ENCODE measurements at places on chromosomes 12 and 14. TPM values are rescaled to one million over a fixed set of nuclear protein-coding genes. Genes with fewer than 3 reads are reported as not detected.

DNA sequence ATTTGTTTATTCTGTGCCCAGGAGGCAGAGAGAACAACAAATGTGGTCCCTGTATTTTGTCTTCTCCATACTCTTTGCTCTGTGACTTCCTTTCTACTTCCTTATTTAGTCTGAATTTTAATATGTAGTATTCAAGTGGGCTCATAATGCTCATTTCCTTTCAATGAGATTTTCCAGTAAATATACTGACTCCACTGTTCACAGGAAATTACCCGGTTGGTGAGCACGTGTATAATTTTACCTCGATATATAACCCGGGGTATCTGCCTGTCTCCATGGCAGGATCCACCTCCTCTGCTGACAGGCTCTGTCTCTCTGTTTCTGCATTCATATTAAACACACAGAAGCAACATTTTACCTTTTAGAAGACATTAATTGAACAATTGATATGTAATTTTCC lies 166.0 kb downstream of the SLC38A4 start:
- no peak for DNase-seq

DLGAP5 gene
- 8.9 TPM for total RNA-seq

GRCh38 chr12:47789712-47790489 lies 16.9 kb downstream of the SLC48A1 start:
- DNase-seq = no peak

DNA sequence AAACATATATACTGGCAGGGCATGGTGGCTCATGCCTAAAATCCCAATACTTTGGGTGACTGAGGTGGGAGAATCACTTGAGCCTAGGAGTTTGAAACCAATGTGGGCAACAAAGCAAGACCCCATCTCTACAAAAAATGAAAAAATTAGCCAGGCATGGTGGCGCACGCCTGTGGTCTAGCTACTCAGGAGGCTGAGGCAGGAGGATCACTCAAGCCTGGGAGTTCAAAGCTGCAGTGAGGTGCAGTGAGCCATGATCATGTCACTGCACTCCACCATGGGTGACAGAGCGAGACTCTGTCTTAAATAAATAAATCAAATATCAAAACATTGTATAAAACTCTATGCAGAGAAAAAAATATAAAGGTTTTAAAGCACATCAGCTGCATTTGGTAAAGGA lies 5.2 kb downstream of the FMNL3 start:
- DNase-seq = no peak

ARHGEF25 gene
- 2.0 TPM for total RNA-seq

DNA sequence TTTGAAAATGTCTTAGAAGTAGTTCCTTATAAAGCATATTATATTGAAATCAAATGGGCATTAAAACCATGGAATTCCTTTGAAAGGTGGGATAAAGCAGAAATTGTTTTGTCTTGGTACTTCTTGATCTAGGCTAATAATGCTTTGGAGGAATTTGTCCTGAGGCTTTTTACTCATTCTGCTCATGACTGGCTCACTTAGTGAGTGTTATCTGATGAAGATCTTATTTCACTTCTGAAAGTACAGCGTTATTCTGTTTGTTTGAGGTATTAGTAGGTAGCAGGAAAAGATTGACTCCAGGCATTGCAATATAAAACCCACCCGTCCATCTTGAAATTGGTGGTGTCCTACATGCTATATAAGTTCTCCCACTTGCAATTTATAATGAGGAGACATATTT lies 5.5 kb downstream of the C12orf71 start:
- DNase-seq = no peak

- DNase-seq = no peak
These were observed 9.5 kb upstream of the CAPRIN2 start for GRCh38 chr12:30764251-30764650.

GRCh38 chr14:91061056-91061887 lies 831 bp upstream of the RPS6KA5 start:
- DNase-seq = no peak

- no peak for DNase-seq
These were observed 17.9 kb upstream of the PTGR2 start for GRCh38 chr14:73833530-73834260.

DNA sequence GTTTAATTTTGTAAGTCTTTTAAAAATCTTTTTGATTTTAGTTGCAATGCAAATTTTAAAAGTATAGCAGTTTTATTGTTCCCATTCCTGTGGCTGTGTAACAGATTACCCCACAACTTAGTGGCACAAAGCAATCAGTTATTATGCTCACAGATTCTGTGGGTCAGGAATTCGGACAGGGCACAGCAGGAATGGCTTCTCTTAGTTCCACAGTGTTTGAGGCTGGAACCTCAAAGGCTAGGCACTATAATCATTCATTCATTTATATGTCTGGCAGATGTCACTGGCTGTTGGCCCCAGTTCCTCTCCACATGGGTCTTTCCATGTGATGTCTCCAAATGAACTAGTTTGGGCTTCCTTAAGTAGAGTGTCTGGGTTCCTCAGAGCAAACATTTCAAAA lies 193.3 kb downstream of the RAD51B start:
- no peak for DNase-seq

SCNN1A gene
- total RNA-seq = 0.24 TPM

DNA sequence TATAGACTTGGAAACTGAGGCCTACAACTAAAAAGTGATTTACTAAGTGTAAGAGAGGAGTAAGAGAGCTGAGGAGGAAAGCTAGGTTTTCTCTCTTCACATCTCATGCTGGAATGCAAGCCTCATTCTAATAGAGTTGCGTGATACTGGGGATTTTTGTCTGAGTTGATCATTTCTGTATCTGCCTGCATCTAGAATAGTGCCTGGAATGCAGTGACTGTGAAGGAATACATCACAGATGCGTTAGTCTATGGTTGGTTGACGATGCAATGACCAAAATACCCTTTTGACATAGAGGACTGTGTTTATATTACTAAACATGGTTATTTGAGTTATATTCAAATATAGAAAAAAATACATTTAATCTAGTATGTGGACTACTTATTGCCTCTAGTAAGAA lies 9.2 kb upstream of the TMEM117 start:
- no peak for DNase-seq

GRCh38 chr12:26614011-26614616 lies 218.9 kb downstream of the ITPR2 start:
- DNase-seq = no peak

DNA sequence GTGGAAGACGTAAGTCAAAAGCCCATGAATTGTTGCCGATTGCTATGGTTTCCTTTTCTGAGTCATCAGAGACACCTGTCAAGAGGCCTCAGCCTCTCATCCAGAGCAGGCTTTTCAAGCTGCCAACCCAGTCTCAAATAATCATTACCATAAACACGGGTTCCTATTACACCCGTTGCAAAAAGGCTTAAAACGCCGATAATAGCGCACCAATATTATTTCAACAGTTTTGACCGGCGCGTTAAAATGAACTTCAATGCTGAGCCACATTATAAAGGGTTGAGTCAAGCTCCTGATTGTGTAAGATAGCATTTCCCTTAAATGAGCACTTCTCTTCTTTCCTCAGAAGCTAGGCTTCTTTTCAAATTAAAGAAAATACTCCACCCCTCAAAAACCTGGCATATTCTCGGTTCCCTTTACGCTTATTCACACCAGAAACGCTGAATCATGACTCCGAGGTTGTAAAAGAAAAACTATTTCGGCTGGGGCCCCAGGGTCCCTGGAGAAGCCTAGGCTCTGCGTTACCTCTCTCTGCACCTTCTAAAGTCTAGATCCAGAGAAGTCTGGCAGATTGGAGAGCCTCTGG lies 1.4 kb downstream of the TMTC1 start:
- peak; percentile 7 for DNase-seq

DNA sequence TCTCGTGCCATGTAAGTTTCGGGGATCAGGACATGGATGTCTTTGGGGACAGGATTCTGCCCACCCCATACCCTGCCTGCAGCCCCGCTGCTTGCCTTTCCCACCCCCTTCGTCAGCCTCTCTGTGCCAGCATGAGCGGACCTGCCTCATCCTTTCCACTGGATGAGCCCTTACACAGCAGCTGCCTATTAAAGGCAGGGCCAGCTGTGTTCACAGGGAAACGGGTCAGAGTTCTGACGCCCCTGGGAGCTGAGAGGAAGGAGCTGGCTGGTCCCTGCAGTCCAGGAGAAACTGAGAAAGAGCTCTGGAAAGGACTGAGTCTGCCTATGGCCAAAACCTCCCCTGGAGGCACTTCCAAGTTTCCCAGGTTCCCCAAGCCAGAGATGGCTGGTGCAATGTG lies 83.5 kb upstream of the NCOR2 start:
- no peak for DNase-seq

DNA sequence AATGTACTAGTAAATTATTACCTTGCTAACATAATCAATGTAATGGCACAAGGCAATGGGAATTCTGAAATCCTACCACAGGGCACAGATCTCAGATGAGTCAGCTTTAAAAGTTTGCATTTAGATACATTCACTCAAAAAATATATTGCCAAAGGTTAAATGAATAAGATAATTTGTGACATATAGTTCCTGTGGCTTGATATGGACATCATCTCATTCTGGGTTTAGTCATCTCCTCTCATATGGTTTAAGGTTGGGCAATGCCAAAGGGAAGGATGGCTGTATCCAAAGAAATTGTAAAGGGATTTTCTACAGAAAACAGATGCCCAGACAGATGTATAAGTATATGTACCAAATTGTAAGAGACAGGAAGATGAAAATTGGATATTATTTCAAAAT lies 1065.0 kb downstream of the LRFN5 start:
- no peak for DNase-seq

GRCh38 chr14:75063491-75064204 lies at the start of gene ACYP1:
Gene ACYP1, minus strand, starts transcription at chr14:75064024. Its CDS starts 471 bp downstream, at chr14:75063553.
- no peak for DNase-seq

DNA sequence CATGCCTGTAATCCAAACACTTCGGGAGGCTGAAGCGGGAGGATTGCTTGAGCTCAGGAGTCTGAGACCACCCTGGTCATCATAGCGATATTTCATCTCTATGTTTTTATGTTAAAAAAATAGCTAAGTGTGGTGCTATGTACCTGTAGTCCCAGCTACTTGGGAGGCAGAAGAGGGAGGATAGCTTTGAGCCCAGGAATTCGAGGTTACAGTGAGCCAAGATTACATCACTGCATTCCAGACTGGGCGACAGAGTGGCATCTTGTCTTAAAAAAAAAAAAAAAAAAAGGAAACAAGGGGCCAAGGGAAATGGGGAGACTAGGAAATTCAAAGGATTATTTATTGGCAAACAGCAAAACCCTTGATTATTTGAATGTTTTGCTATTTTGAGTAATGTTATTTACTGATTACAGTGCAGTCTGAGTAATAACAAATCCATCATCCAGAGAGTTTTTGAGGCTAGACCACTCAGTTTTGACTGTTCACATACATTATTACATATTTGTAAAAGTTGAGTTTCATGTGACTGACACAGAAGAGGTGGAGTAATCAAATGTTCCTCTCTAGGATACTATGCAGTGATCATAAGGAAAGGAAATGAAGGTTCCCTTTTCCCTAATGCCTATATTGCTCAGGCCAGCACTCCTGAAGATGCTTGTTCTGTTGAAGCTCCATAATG lies 40.8 kb downstream of the PRKCH start:
- no peak for DNase-seq

GRCh38 chr14:94614802-94615201 lies 2.6 kb downstream of the SERPINA3 start:
- no peak for DNase-seq

GRCh38 chr12:46451276-46452021 lies 78.9 kb upstream of the SLC38A2 start:
- no peak for DNase-seq

- DNase-seq = no peak
These were observed 4.6 kb downstream of the KIF26A start for GRCh38 chr14:104142946-104143470.

GRCh38 chr14:98622208-98623051 lies 649.6 kb downstream of the BCL11B start:
- DNase-seq = no peak

DNA sequence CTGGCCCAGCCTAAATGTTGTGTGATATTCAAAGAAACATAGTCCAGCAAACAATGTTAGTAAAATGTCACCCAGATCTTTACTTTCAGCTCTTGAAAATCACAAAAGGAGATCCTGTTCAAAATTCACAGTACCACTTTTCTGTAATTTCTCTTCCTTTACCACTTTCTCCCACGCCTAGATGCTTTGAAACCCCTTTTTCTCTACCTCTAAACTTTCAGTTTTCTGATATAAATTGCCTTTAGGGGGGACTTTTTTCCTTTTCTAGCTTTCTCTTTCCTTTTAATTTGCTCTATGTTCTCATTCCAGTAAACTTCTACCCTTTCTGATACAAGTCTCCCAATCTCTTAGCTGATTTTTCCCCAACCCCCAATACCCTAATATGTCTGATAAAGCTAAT lies 101.8 kb downstream of the LMO3 start:
- DNase-seq = no peak

NPAS3 gene
- 0.34 TPM for total RNA-seq

- no peak for DNase-seq
These were observed 4.4 kb downstream of the C12orf54 start for GRCh38 chr12:48486679-48487078.

GRCh38 chr14:77212943-77213678 lies 31.5 kb downstream of the TMEM63C start:
- DNase-seq = no peak

RNU6-8 gene
- not detected for total RNA-seq

GRCh38 chr12:44367916-44368315 lies 508.2 kb downstream of the NELL2 start:
- no peak for DNase-seq

RNFT2 gene
- 2.2 TPM for total RNA-seq

GRCh38 chr14:54687750-54688119 lies 120.8 kb downstream of the SAMD4A start:
- no peak for DNase-seq

DNA sequence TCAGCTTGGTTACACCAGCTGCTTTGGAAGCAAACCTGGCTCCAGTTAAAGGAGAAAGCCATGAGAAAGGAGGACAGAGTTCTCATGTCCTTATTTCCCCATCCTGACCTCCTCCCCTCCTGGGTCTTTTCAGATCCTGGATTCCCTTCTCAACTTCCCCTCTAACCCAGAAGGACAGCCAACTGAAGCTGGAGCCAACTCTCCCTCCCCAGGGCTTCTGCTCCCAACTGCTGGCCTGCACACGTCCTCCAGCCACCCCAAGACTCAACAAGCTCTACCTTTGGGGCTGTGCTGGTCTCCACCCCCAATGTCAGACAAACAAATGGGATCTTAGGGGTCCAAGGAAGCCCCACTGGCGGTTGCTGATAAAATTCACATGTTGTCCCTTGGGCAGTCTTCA lies 651.1 kb upstream of the TBX3 start:
- DNase-seq = no peak

OTUB2 gene
- 5.7 TPM for total RNA-seq

DNA sequence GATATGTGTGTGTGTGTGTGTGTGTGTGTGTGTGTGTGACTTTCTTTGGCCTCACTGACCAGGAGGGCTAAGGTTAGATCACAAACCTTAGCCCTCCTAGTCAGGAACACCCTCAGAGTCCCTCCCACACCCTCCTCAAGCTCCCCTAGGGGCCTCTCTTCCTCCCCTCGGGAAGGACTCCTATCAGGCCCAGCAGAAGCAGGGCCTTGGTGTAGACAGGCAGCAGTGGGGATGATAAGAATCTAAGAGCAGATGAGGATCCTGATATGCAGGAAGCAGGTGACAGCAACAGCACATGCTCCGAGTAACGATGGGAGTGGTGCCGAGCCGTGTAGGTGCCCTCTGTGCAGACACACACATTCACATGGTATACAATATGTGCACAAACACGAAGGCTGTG lies 20.7 kb downstream of the PLEK2 start:
- no peak for DNase-seq

Measured in glomerular endothelial cell (primary cell).